Breast epithelium (tissue), 4 donors: ENCODE measurements at places on chromosomes 12 and 14. TPM values are rescaled to one million over a fixed set of nuclear protein-coding genes. Genes with fewer than 3 reads are reported as not detected.

DNA sequence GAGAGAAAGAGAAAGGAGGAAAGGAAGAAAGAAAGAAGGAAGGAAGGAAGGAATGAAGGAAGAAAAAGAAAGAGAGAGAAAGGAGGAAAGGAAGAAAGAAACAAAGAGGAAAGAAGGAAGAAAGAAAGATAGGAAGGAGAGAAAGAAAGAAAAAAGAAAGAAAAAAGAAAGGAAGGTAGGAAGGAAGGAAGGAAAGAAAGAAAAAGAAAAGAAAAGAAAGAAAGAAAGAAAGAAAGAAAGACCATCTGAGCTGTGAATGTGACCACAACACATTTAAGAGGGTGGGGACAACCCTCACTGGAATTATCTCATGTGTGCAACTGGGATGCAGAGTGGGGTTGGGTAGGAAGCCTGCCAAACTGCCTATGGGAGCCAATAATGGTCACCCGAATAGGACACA lies 36.0 kb upstream of the BATF start:
- no peaks in the 10 kb centered on the region for H3K36me3 ChIP-seq
- no peak overlapping the region for H3K27ac ChIP-seq
- DNase-seq: no peak
- no peak overlapping the region for H3K4me3 ChIP-seq
- H3K4me1 ChIP-seq: no peaks in the 10 kb centered on the region

DNA sequence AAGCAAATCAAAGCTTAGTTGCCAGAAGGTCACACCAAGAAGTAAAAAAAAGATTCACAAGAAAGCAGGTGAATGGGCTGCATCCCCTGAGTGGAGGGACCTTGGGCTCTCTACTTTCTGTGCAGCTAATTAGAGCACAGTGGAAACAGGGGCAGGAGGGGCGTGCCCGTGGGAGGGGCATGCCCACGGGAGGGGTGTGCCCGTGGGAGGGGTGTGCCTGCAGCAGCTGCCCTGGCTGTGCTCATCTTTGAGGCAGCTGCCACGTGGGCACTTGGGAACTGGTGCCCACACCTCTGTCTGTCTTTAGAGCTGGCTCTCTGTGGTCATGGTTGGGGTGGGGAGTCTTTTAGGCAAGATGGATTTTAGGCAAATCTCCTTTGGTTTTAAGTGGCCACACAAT lies 60.0 kb downstream of the EML1 start:
- H3K4me1 ChIP-seq: no peaks in the 10 kb centered on the region
- H3K4me3 ChIP-seq: no peak overlapping the region
- H3K36me3 ChIP-seq: no peaks in the 10 kb centered on the region
- no peak for DNase-seq
- no peaks in the 10 kb centered on the region for H3K27me3 ChIP-seq

GRCh38 chr14:81980601-81981306 lies 447.1 kb upstream of the SEL1L start:
- no peaks in the 10 kb centered on the region for H3K27me3 ChIP-seq
- H3K27ac ChIP-seq: no peak overlapping the region
- H3K4me1 ChIP-seq: no peaks in the 10 kb centered on the region

DNA sequence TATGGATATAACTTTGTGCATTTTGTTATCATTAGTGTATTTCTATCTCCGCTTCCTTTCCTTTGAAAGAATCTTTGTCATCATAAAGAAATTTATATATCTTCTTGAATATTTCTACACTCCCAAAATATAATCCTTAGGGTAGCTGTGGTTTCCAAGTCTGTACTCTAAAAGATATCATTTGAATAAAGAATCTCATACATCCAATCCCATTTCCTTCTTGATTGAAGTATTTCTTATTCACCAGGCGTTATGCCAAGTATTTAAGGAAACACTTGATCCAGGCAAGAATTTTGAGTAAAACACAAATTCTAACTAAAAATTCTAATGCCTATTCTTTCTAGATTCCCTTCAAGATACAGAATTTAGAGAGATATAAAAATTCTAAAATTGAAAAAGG lies 821.8 kb downstream of the GALC start:
- H3K4me3 ChIP-seq: no peak overlapping the region
- DNase-seq: no peak
- no peaks in the 10 kb centered on the region for H3K36me3 ChIP-seq
- no peak overlapping the region for H3K27ac ChIP-seq
- no peaks in the 10 kb centered on the region for H3K4me1 ChIP-seq
- no peaks in the 10 kb centered on the region for H3K27me3 ChIP-seq

The ANO4 gene
- total RNA-seq: 0.80 TPM

The TPPP2 gene
- total RNA-seq: not detected

DNA sequence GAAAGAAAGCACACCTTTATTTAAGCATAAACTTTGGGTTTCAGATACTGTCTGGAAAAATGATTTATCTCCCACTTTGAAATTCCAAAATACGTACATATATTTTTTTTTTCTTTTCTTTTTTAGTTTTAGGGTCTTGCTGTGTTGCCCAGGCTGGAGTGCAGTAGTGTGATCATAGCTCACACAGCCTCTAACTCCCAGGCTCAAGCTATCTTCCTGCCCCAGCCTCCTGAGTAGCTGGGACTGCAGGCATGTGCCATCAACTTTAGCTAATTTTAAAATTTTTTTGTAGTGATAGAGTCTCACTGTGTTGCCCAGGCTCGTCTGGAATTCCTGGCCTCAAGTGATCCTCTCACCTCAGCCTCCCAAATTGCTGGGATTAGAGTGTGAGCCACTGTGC lies 45.9 kb upstream of the PAPLN start:
- H3K27ac ChIP-seq: no peak overlapping the region
- H3K4me3 ChIP-seq: no peak overlapping the region
- no peaks in the 10 kb centered on the region for H3K36me3 ChIP-seq
- no peaks in the 10 kb centered on the region for H3K4me1 ChIP-seq

The HCAR3 gene
- total RNA-seq: 2.6 TPM

DNA sequence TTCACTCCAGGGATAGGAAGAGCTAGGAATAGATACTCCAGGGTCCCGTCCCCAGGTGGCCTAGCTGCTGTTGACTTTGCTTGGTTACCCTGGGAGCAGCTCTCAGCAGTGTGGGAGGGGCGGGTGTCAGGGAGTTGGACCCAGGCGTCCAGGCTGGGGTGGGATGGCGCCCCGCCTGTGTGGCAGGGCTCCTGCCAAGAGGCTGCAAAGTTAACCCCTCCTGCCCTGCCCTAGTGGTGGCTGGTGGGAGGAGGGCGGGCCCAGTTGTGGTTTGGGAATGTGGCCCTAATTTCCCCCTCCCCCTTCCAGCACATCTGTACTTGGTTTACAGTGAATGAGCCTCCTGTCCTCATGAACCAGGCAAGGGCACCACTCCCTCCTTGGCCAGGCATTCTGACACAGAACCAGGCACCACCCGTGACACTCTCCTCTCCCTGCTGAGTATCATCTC lies 1.7 kb upstream of the RARG start:
- peak overlapping the region; percentile 92 for H3K4me3 ChIP-seq
- H3K36me3 ChIP-seq: no peaks in the 10 kb centered on the region
- H3K27ac ChIP-seq: peak overlapping the region; percentile 98

DNA sequence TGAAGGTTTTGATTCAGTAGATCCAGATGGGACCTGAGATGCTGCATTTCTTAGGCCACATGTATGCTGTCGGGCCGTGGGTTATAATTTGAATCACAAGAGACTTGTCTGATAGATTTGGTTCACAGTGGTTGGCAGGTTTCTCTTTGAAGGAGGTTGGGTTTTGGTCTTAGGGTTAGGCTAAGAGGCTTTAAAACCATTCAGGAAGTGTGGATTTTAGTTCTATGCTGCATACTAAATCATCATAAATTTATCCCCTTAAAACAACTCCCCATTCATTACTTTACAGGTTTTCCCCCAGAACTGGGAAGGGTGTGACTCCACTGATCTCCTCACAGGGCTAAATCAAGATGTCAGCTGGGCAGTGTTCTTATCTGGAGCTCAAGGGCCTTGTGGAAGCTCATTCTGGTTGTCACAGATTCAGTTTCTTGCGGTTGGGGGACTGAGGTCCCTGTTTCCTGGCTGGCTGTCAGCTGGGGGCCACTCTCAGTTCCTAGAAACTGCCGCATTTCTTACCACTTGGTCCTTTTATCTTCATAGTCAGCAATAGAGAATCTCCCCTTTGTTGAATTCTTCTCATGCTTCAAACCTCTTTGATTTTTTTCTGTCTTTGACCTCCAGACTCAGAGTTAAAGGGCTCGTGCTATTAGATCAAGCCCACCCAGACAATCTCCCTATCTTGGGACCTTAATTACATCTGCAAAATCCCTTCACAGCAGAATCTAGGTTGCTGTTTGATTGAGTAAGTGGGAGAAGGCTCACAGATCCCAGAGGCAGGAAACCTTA lies 20.6 kb upstream of the PCNX1 start:
- H3K27me3 ChIP-seq: no peaks in the 10 kb centered on the region
- H3K36me3 ChIP-seq: no peaks in the 10 kb centered on the region
- no peak overlapping the region for H3K4me3 ChIP-seq
- no peaks in the 10 kb centered on the region for H3K4me1 ChIP-seq
- no peak for DNase-seq

DNA sequence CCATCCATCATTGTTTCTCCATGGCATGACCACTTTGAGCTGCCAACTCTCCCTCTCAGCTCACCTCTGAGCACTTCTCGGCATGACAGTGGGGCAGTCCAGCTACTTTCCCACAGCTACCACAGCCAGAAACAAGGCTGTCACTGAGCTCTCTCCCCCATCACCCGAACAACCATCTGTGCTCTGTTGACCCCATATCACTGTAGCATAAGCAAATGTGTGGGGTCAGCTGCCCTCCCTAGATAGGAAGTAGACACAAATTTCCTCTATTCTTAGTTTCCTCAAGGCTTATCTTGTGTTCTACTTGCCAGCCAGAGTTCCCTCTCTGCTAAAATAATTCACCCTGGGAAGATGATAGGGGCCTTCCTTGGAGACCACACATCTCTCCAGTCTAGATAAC lies 82.6 kb upstream of the FUT8 start:
- H3K4me1 ChIP-seq: peaks cover 6% of the 10 kb centered on the region
- no peak overlapping the region for H3K4me3 ChIP-seq
- no peaks in the 10 kb centered on the region for H3K27me3 ChIP-seq

- no peak for DNase-seq
- H3K4me1 ChIP-seq: no peaks in the 10 kb centered on the region
- no peak overlapping the region for H3K27ac ChIP-seq
- H3K36me3 ChIP-seq: no peaks in the 10 kb centered on the region
- no peak overlapping the region for H3K4me3 ChIP-seq
Measured at GRCh38 chr12:130916241-130916911, 37.3 kb upstream of the ADGRD1 start.

GRCh38 chr14:21103411-21103709 lies 2.5 kb downstream of the TMEM253 start:
- DNase-seq: no peak
- peak overlapping the region; percentile 86 for H3K4me3 ChIP-seq
- H3K4me1 ChIP-seq: peaks cover 22% of the 10 kb centered on the region
- peak overlapping the region; percentile 99 for H3K27ac ChIP-seq

DNA sequence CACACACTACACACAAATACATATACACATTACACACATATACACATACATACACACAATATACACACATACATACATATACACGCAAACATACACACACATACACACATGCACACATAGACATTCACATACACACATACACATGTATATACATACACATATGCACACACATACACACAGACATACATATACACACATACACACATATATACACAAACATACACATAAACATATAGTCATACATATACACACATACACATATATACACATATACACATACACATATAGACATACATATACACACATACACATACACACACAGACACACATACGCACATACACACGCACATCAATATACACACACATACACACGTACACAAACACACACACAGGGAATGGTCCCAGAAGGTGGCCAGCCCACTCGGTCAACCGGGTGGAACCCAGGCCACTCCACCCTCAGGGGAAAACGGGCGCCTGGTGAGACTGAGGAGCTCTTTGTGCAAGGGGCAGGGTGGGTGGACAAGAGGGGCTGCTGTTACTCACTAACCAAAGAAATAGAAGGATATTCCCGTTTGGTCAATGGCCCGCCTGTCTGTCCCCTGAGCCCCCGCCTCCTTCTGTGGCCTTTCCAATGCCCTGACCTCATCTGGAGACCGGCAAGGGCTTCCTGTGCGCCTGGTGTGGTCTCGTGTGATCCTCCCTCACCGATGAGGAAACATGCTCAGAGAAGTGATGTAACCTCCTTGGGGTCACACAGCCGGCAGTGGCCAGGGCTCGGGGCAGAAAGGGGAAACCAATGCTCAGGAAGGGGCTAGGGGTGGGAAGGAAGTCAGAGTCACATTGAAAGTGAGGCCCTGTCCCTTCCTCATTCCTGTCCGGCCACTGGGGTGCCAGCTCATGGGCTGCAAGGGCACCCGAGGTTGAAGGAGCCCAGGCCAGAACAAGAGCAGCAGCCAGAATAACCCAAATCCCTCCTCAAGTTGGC lies 5.3 kb downstream of the TRPV4 start:
- DNase-seq: no peak
- no peaks in the 10 kb centered on the region for H3K4me1 ChIP-seq
- no peak overlapping the region for H3K4me3 ChIP-seq
- H3K27me3 ChIP-seq: no peaks in the 10 kb centered on the region
- H3K27ac ChIP-seq: no peak overlapping the region

GRCh38 chr12:12214201-12214600 lies 52.6 kb downstream of the LRP6 start:
- H3K27ac ChIP-seq: no peak overlapping the region
- DNase-seq: no peak
- no peak overlapping the region for H3K4me3 ChIP-seq
- H3K4me1 ChIP-seq: no peaks in the 10 kb centered on the region
- H3K27me3 ChIP-seq: no peaks in the 10 kb centered on the region
- no peaks in the 10 kb centered on the region for H3K36me3 ChIP-seq

The KRT77 gene
- total RNA-seq: not detected

The AQP5 gene
- total RNA-seq: 4.6 TPM

The POTEM gene
- not detected for total RNA-seq

GRCh38 chr12:46483572-46484395 lies 111.2 kb upstream of the SLC38A2 start:
- H3K27ac ChIP-seq: peak overlapping the region; percentile 27
- no peaks in the 10 kb centered on the region for H3K27me3 ChIP-seq
- no peak for DNase-seq
- no peaks in the 10 kb centered on the region for H3K36me3 ChIP-seq
